NCI-H524 (cell line): ENCODE measurements at places on chromosomes 13 and 19.

DNA sequence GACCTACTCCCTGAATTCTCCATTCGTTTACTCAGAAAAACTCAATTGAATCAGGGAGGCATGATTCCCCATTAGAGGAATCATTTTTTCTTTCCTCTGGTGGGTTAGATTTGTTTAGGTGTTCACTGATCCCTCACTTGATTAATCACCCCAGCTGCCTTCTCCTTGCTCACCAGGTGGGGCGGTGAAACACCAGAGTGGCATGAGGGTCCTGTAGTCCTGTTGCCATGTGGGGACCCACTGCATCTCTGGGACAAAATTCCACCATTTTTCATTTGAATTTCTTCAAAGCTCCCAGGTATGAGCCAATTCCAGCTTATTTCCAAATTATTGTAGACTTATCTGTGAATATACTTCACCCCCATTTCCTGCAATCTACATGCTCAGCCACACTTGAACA is 462.7 kb upstream of the ZNF507 start:
- DNase-seq = no peak

DNA sequence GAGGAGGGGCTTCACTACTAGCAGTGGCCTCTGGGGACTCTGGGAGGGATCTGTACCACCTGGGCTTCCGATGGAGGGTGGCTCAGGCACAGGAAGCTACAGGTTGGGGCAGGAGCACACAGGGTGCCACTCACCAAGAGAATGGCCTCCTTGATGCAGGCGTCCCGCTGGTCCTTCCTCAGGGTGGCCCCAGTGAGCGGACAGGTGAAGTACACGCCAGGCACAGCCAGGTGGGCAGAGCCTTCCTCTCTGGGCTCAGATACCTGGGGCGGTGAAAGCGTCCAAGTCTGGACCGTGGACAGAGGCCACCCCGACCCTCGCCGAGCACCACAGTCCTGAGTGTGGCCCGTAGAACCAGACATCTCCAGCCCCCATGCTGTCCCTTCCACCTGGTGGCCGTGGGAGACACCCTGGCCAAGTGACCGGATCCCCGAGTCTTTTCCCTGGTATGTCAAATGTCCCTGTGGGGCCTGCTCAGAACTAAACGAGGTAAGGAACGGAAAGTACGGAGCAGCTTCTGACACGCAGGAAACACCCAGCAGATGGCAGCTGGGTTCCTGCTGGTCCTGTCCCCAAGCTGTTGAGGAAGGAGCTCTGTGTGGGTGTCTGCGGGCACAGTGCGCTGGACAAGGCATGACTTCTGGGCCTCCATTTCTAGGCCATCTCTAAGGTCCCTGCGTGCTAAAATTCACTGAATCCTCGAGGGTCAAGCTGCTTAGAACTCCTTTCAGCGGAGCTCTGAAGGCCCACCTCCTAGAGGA is 5.2 kb downstream of the UBXN6 start:
- DNase-seq = no peak

DNA sequence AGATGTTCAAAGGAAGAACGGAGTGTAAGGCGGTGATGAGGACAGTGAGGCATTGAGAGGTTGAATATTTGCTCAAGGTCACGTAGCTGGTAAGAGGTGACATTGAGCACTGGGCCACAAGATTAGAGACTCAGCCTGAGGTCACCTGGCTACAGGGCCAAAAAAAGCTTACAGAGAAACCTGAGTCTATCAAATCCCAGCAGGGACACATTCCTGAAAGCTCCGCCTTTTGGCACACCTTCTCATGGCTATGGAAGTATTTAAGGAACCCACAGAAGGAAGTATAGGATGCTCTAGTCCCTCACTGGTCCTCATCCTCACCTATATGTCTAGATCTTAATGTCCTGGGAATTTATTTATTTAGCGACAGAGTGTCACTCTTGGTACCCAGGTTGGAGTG is 17.4 kb downstream of the ZNF586 start:
- DNase-seq = no peak

DNA sequence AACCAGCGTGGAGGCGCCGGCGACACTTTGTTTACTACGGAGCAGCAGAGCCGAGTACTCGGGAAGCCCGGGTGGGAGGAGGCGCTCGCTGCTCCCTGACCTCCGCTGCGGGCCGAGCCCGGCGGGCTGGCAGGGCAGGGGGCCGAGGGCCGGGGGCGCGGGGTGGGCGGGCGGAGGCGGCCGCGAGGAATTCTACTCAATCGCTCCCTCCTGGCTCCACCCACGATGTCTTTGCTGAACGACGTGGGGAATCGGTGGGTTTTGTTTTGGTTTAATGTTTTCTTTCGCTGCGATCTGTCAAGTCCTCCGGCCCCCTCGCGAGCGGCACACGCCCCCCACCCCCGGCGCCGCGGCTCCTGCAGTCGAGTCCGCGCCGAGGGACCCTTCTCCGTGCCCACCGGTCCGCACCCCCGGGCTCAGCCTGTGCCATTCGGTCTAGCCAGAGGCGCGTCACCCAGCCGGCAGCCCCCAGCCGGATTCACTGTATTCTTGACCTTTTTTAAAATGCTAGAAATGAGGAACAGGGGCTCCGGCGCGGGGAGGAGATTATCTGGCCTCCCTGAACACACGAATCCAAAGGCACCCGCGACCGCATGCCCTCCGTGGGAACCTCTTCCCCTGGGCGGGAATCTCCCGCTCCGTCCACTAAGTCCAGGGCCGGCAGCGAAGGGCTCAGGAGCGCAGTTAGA is 636 bp upstream of the FOXO1 start:
- peak; percentile 60 for DNase-seq

DNA sequence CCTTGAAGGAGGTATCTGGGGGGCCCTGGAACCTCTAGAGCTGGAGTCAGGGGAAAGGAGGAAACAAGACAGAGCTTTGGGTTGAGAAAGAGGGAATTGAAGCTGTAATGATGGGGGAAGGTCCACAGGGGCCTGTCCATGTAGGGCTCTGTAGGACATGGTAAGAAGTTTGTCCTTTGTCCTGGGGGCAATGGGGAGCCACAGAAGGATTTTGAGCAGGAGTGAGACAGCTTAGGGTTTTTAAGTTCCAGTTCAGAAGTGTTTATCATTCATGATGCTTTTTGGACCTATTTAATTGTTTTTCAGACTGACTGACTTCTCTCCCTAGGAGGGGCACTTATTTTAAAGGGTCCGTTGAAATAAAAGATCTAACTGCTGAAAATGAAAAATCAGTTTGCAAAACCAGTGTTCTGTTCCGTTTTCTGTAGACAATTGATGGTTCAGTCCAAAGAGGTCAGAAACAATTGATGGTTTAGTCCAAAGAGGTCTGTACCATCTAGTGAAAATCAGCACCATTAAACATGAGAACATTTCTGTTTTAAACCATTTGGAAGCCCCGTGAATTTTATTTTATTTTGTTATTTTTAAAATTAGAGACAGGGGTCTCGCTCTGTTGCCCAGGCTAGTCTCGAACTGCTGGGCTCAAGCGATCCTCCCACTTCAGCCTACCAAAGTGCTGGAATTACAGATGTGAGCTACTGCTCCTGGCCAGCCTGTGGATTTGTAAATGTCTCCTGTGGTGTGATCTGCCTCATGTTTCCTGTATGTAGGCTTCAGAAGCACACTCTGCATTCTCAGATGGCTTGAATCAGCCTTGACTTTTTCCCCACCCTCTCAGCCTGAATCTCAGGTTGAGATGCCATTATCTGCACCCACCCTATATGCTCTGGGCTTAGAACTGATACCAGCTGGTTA is 8.4 kb downstream of the PLD3 start:
- no peak for DNase-seq

- DNase-seq = no peak
These were observed 1560.7 kb downstream of the UQCRFS1 start for GRCh38 chr19:27652281-27652680.

DNA sequence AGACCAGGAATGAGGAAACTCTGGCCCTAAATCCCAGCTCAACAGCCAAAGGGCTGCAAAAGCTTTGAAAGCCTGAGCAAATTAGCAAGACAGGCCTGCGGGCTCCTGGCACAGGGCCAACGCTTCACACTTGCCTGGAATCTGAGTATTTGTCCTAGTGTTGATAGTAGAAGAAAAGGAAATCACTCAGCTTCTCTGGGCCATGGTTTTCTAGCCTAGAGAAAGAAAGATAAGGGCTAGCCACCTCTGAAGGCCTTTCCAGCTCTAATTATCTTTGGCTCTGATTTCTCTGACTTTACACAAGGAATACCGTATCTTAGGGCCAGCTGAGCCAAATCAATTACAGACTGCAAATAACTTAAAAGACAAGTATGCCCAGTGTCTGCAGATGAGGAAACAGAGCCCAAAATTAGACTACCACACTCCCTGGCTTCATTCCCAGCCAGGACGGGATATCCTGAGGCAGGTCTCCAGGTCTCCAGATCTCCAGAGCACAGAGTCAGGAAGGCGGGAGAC is 69.6 kb downstream of the STK24 start:
- DNase-seq = no peak

GRCh38 chr19:29942404-29943261 is 594 bp downstream of the URI1 start:
- DNase-seq = peak; percentile 39

- DNase-seq = no peak
These were observed 9.3 kb upstream of the CEACAM7 start for GRCh38 chr19:41697198-41697855.

DNA sequence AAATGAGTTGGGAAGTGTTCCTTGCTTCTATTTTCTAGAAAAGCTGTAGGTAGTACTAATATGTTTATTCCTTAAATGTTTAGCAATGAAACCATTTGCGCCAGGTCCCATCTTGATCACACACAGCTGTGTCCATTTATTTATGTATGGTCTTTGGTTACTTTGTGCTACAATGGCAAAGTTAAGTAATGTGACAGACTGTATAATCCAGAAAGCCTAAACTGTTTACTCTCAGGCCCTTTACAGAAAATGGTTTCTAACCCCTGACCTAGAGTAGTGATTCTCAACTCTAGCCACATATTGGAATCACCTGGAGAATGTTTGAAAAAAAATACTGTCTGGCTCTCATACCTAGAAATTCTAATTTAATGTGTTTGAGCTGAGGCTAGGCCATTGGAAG is 21.3 kb downstream of the SLC46A3 start:
- DNase-seq = no peak

GRCh38 chr19:36128392-36128736 is 11.5 kb upstream of the CAPNS1 start:
- no peak for DNase-seq
